ENCODE measurements at places on chromosomes 7 and 10. TPM values are rescaled to one million over a fixed set of nuclear protein-coding genes. Genes with fewer than 3 reads are reported as not detected.

GRCh38 chr10:59624951-59625350 lies 84.7 kb downstream of the SLC16A9 start:
- peaks cover 4% of the 10 kb centered on the region for H3K4me1 ChIP-seq
- H3K27me3 ChIP-seq: peaks cover 4% of the 10 kb centered on the region
- no peak for DNase-seq
- H3K4me3 ChIP-seq: no peak overlapping the region
- no peaks in the 10 kb centered on the region for H3K36me3 ChIP-seq

The AOAH gene
- total RNA-seq: 19.4 TPM

DNA sequence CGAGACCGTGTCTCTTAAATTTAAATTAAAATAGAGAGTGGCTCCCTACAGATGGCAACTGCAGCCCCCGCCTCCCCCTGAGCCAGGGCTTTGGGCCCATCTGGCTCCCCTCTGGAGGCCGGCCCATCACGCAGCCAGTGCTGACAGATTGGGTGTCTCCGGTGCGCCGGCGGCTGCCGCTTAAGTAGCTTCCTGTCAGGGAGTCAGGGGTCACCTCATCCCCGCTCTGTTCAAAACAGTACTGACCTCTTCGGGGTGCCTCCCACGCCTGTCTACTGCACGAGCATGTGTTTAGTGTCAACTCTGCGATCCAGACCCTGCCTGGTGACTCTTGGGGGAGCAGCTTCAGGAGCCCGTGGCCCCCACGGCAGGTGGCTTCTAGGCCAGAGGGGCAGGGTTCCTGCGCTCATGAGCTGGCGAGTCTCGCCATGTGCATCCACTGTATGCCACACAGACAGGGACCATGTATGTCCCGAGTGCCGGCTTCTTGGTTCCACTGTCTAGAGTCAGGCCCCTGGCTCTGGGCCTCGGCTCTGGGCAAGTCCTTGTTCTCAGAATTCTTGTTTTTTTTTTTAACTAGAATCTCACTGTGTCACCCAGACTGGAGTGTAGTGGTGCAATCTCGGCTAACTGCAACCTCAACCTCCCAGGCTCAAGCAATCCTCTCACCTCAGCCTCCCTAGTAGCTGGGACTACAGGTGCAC lies 36.1 kb downstream of the KCTD7 start:
- DNase-seq: no peak
- H3K4me1 ChIP-seq: peaks cover 3% of the 10 kb centered on the region
- no peak overlapping the region for H3K27ac ChIP-seq
- H3K27me3 ChIP-seq: no peaks in the 10 kb centered on the region
- H3K4me3 ChIP-seq: no peak overlapping the region

The MYOZ1 gene
- total RNA-seq: not detected

DNA sequence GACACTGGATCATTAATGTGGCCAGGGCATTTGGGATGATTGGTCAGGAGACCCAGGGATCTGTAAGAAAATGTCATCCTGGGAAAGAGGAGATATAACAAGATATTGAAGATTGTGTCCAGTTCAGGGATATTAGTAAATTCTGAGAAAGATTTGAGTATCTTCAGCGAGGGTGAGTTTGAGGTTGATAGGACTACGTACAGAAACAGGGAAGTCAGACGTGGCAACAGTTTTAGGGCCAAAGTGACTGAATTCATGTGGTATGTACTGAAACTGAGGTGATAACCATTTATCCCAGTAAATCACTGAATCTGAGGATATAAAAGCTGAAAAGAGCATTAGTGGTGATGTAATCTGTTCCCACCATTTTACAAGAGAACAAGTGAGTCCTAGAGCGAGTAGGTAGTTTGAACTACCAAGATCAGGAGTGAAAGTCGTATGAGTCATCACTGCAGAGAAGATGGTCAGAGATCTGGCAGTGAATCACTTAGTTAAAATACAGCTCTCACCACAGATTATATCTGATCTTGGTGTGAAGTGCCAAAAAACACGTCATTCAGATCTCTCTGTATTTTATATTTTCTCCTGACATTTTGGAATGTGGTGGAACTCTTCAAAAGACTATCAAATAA lies 220.5 kb downstream of the CDK14 start:
- H3K4me1 ChIP-seq: no peaks in the 10 kb centered on the region
- H3K27ac ChIP-seq: no peak overlapping the region
- DNase-seq: no peak
- no peaks in the 10 kb centered on the region for H3K36me3 ChIP-seq
- no peak overlapping the region for H3K4me3 ChIP-seq

DNA sequence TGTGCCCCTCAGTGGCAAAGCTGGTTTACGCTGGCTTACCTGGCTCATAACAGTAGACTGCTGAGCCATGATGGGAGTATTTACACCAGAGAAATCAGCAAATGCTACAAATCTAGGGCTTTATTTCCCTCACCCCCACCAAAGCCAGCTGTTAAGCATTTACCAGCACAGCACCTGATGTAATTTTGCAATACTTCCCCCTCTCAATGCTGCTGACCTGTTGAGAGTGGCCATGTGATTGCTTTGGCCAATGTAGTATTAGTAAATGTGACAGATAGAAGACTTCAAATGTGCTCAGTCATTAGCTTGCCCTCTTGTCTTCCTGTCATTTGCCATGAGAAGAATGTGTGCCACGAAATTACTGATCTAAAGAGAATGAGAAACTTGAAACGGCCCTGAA lies 46.6 kb downstream of the HERPUD2 start:
- H3K36me3 ChIP-seq: peaks cover 58% of the 10 kb centered on the region
- no peak for DNase-seq
- H3K27ac ChIP-seq: no peak overlapping the region
- H3K4me1 ChIP-seq: peaks cover 39% of the 10 kb centered on the region
- no peaks in the 10 kb centered on the region for H3K27me3 ChIP-seq

The TMEM236 gene
- total RNA-seq: 0.08 TPM

The AKR1B15 gene
- total RNA-seq: not detected

- no peaks in the 10 kb centered on the region for H3K36me3 ChIP-seq
- no peak overlapping the region for H3K27ac ChIP-seq
- H3K4me1 ChIP-seq: no peaks in the 10 kb centered on the region
- H3K4me3 ChIP-seq: no peak overlapping the region
- H3K27me3 ChIP-seq: peaks cover 3% of the 10 kb centered on the region
These were observed 411.4 kb downstream of the TNS3 start for GRCh38 chr7:47170516-47170915.

- H3K27me3 ChIP-seq: peaks cover 12% of the 10 kb centered on the region
- H3K27ac ChIP-seq: no peak overlapping the region
- peaks cover 2% of the 10 kb centered on the region for H3K4me1 ChIP-seq
These were observed 63.9 kb upstream of the CHST15 start for GRCh38 chr10:124157271-124157681.

DNA sequence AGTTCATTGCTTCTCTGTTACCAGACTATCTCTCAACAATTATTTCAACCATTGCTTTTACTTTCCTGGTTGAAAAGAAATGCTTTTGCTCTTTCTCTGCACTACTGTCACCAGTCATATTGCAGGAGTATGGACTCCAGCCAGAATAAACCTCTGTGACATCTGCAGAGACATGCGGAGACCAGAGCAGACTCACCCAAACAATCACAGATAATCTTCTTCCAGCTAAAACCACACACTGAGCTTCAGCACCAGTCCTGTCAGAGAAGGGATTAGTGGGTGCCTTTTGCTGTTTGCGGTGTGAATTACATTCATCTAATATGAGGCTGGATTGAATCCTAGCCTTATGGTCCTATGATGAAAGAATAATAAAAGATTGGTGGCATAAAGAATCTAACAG lies 258.6 kb downstream of the CNTNAP2 start:
- no peaks in the 10 kb centered on the region for H3K36me3 ChIP-seq
- no peaks in the 10 kb centered on the region for H3K4me1 ChIP-seq
- no peak for DNase-seq
- H3K27me3 ChIP-seq: no peaks in the 10 kb centered on the region

DNA sequence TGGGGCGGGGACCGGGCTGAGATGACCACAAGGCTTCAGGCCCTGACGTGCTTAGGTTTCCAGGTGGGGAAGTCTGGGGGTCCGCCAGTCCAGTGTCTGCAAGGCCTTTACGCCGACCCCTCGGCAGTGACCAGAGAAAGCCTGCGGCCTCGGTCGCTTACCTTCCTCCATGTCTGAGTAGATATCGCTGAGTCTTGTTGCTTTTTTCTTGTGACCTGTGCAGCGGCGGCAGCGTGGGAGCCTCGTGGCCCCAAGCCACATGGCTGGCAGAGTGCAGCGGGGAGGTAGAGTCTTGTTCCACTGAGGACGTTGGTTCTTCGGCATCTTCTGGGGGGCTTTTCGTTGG lies 329 bp downstream of the NOLC1 start:
- H3K27me3 ChIP-seq: no peaks in the 10 kb centered on the region
- H3K27ac ChIP-seq: peak overlapping the region; percentile 86
- peak overlapping the region; percentile 88 for H3K4me3 ChIP-seq
- H3K36me3 ChIP-seq: peaks cover 40% of the 10 kb centered on the region
- DNase-seq: no peak

DNA sequence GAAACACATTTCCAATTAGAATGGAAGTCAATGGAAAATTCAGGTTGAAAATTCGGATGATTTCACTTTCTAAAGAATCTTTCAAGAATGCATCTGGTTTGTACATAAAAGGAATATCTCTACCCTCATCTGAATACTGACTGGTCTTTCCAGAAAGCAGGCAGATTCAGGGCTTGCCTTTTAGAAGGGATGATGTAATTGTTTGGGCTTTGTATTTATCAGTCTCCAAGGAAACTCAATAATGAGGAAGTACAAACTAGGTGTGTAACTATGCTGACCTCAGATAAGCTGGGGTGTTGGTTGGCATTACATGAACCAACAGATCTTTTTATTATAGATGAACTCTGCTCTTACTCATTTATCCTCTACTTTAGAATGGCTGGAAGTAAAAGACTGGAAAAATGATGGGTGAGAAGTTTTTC lies 24.1 kb downstream of the PDLIM1 start:
- H3K4me1 ChIP-seq: no peaks in the 10 kb centered on the region
- no peak overlapping the region for H3K4me3 ChIP-seq
- no peaks in the 10 kb centered on the region for H3K36me3 ChIP-seq

DNA sequence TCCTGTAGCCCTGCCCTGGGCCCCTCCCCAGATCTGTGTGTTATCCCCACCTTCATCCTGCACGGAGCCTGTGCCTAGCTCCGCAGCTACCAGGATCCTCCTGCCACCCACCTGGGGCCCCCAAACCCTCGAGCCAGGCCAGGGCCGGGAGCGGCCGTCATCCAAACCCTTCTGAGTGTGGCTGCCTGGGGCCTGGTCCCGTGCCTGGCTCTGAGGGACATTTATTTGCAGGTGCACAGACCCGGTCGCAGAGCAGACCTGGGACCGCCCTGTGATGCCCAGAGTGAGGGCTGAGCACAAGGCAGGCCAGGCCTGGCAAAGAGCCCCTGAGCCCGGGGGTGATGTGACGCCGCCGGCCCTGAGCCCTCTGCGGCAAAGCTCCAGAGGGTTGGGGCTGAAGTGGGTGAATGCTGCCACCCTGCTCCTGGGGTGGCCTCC lies 27.4 kb upstream of the INPP5A start:
- H3K27ac ChIP-seq: no peak overlapping the region
- no peaks in the 10 kb centered on the region for H3K4me1 ChIP-seq
- no peaks in the 10 kb centered on the region for H3K36me3 ChIP-seq
- DNase-seq: no peak

DNA sequence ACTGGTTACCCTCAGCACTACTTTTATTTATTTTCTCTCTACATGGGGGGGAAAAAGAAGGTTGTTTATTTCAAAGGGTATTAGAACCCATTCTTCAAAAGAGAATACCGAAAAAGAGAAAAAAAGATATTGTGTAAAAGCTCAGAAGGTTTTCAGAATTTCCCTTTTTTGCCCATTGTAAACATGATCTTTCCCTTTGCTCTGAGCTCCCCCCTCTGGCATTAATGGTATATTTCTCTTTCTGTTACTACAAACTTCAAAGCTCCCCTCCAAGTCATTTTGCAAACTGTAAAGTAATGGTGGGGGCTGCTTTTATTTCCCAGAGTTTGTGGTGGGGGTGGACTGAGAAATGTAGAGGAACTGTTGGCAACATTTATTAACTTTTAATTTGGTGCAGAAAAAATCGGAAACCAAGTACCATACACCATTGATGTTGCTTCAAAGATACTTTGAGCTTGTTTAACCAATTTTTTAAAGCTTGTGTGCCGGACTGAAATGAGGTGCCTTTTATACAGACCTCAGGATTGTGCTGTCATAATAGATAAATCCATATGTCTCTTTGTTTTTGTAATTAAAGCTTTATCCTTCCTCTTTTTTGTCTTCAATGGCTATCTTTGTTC lies 181.5 kb downstream of the EXOC4 start:
- H3K36me3 ChIP-seq: peaks cover 6% of the 10 kb centered on the region
- H3K4me1 ChIP-seq: peaks cover 2% of the 10 kb centered on the region
- H3K27me3 ChIP-seq: no peaks in the 10 kb centered on the region
- H3K27ac ChIP-seq: no peak overlapping the region
